Urothelium cell line (cell line): ENCODE measurements at places on chromosomes 2 and 18.

- no peak for DNase-seq
Observed at GRCh38 chr18:28032177-28032576, 144.8 kb downstream of the CDH2 start.

DNA sequence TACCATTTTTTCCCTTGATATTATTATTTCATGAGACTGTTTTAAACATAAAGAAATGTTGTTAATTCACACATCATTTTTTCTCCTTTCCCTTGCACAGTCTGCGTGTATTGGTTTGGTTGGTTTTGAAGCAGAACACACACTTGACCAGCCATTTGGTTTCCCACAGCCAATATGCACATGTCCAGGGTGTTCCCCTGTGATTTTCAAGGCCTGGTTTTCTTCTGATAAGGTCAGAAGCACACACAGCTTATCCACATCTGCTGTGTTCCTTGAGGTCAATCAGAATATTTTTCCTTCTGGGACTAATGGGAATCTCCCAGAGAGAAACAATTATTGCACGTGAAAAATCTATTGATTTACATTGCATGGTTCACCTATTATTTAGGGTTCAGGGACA lies 103.2 kb upstream of the EFEMP1 start:
- no peak for DNase-seq

- DNase-seq = no peak
Observed at GRCh38 chr18:22057908-22058527, 111.4 kb upstream of the GATA6 start.

DNA sequence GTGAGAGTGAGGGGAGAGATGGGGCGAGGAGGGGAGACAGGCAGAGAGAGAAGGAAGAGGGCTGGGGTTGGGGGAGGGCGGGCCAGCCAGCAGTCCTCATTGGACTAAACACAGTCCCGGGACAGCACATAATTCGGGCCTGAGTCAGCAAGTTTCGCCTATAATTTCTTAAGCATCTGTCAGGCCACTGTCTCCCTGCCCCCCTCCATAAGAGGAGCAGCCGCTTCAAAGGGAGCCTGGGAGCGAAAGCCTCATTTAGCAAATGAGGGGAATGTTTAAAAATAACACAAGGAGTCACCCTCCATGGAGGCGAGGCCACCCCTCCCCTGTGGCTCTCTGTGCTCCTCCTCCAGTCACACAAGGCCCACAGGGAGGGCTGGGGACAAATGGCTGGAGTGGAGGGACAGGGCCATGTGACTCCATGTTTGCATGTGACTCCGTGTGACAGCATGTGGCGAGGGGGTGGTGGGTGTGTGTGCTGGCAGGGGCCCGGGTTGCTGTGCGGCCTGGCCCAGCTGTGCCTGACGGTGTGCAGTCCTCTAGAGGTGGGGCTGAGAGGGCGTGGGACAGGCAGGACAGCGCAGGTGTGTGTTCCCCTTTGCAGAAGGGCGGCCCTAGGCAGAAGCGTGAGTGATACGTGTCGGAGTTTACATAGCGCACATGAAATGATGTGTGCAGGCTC lies 162.4 kb downstream of the CELF4 start:
- peak; percentile 79 for DNase-seq

DNA sequence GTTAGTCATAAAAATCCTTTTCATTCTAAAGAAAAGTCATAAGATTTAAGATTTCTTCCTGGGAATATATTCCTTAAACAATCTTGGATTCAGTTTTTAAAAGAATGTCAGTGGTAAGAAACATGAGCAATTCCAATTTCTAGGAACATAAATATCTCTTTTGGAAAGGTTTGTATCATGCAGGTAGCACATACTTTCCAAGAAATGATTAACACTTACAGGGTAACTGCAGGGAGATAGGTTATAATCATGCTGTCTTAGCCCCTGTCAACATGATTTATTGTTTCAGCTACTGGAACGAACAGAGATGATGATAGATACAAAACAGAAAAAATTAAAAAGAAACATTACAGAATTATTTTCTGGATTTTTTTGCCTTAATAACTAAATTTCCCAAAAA lies 1537.7 kb downstream of the LRP1B start:
- DNase-seq = no peak

- peak; percentile 32 for DNase-seq
Observed at GRCh38 chr2:3827673-3828575, 124.5 kb downstream of the DCDC2C start.

GRCh38 chr2:112251271-112251670 lies 3.6 kb downstream of the ZC3H8 start:
- no peak for DNase-seq

- DNase-seq = no peak
Observed at GRCh38 chr2:129113776-129114175, 795.1 kb upstream of the HS6ST1 start.

- DNase-seq = no peak
Observed at GRCh38 chr2:27069436-27069835, 2.0 kb downstream of the OST4 start.

DNA sequence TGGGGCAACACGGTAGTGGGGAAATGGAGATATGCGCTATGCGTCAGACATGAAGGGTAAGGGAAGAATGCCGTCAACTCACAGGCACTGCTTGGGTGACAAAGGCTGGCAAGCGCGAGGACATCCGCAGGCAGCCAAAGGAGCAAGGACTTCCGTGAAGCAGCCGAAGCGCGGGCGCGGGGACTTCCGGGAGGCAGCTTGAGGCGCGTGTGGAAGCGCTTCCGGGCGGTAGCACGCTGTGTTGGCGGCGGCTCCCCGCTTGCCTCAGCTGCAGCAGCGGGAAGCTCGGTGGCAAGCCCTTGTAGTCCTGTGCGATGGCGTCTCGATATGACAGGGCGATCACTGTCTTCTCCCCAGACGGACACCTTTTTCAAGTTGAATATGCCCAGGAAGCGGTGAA lies at the start of gene PSMA8:
TSS of gene PSMA8 (plus strand) at position 218 of the 400 bp plus-strand sequence. CDS start at position 315, 97 bp downstream.
- no peak for DNase-seq

DNA sequence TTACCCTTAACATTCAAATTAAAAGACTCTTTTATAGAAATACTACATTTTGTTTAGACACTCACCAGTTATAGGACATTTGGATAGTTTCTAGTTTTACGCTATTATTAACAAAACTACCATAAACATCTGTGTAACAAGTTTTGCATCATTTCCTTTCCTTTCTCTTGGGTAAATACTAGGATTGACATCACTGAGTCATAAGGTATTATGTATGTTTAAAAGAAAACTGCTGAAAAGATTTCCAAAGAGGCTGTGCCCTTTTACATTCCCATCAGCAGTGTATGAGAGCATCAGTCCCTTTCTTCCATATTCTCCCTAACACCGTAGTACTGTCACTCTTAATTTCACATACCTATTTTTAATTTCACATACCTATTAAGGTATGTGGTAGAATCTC lies 130.6 kb downstream of the USP34 start:
- DNase-seq = no peak

- DNase-seq = no peak
Observed at GRCh38 chr2:144382849-144383248, 137.1 kb downstream of the ZEB2 start.

DNA sequence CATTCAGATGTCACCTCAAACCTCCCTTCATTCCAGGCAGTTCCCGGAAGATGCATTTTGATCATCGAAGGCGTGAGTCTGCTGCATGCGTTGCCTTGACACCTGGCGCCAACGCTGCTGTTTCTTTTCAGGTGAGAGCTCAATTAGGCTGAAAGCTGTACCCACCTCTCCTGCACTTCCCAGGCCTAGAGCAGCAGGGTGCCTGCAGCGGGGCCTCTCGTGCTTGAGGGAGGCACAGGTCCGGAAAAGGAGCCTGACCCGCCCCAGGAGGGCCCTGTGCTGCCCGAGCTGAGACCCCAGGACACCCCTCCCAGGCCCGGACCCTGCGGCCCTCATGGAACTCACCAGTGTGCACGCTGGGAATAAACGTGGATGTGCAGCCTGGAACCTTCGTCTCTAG lies 31.4 kb upstream of the KCNG2 start:
- no peak for DNase-seq

DNA sequence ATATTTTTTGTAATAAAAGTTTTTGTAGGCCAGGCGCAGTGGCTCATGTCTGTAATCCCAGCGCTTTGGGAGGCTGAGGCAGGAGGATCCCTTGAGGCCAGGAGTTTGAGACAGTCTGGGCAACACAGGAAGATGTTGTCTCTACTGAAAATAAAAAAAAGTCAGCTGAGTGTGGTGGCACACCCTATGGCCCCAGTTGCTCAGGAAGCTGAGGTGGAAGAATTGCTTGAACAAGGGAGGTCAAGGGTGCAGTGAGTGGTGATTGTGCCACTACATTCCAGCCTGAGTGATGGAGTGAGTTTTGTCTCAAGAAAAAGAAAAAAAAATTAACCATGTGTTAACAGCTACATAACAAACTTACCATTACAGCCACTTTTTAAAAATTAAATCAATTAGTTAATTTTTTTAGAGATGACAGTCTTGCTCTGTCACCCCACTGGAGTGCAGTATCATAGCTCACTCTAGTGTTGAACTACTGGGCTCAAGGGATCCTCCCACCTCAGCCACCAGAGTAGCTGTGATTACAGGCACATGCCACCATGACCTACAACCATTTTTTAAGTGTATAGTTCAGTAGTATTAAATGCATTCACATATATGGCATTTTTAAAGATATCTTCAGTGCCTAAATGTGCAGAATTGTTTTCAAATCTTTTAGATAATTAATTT lies 67.2 kb upstream of the ACYP2 start:
- no peak for DNase-seq

- no peak for DNase-seq
Observed at GRCh38 chr18:11607906-11608305, 1.5 kb upstream of the SLC35G4 start.

DNA sequence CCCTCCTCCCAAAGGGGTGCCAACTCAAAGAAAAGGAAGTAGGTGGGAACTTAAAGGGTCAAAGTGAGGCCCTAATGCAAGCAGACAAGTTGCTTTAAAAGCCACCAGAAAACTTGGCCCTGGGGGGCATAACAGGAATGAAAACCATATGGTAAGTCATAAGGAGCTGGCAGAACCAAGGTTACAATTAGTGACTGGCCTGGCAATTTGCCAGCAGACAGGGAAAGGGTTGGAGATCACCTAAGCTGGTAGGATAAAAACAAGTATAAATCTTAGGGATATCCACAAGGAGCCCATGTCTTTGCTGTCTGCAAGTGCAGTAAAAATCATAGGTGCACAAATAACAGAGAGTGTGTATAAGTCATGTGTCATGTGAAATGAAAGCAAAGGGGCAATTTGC lies 256.7 kb upstream of the LRRTM4 start:
- no peak for DNase-seq

GRCh38 chr2:23526114-23526513 lies 141.1 kb downstream of the KLHL29 start:
- DNase-seq = no peak

- no peak for DNase-seq
Observed at GRCh38 chr18:28793901-28794300, 617.0 kb upstream of the CDH2 start.

DNA sequence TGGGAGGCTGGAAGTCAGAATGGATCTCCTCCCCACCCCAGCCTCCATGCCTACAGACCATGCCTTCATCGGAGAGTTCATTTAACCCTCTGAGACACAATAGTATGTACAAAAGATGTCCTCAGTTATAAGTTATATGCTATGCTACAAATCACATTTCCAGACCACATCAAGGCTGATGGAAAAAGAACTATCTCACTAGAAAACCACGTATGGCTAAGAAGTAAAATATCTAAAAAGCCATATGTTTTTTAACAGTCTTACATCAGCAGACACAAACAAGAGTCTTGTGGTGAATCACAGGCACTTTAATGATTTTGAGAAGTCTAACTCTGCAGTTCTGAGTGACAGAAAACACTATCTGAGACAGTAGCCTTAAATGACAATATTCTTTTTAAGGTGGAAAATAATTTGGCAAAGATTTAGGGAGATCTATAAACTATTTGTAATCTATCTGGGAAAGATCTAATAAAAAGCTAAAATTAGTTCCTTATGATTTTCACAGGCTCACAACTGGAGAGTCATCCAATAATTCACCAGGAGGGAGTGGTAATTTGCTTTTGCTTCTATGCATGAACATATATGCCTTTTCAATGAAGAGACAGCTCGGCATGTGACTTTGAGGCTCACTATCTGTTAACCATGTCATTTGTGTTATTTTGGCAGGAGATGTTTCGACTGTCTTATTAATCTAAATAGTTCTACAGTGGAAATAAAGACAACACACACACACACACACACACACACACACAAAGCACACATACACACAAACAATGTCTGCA lies 197.5 kb downstream of the IRS1 start:
- no peak for DNase-seq

- no peak for DNase-seq
Observed at GRCh38 chr18:37282386-37283037, 283.1 kb downstream of the CELF4 start.

DNA sequence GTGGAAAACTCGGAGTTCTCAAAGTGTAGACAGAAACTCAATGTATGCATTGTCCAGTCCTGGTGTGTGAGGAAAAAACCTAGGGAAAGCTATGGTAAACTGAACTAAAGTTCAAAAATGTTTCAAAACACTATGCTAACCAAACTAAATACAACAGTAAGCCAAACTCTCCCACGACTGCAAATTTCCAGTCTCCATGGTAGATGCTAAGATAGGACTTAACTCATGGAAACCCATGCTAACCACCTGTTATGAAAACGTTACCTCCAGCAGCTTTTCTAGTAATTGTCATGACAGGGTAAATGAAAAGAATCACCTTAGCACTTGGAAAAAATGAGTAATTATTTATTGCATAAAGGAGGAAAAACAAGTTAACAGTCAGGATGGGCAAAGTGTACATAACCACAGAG lies 135.7 kb upstream of the EPC2 start:
- no peak for DNase-seq

DNA sequence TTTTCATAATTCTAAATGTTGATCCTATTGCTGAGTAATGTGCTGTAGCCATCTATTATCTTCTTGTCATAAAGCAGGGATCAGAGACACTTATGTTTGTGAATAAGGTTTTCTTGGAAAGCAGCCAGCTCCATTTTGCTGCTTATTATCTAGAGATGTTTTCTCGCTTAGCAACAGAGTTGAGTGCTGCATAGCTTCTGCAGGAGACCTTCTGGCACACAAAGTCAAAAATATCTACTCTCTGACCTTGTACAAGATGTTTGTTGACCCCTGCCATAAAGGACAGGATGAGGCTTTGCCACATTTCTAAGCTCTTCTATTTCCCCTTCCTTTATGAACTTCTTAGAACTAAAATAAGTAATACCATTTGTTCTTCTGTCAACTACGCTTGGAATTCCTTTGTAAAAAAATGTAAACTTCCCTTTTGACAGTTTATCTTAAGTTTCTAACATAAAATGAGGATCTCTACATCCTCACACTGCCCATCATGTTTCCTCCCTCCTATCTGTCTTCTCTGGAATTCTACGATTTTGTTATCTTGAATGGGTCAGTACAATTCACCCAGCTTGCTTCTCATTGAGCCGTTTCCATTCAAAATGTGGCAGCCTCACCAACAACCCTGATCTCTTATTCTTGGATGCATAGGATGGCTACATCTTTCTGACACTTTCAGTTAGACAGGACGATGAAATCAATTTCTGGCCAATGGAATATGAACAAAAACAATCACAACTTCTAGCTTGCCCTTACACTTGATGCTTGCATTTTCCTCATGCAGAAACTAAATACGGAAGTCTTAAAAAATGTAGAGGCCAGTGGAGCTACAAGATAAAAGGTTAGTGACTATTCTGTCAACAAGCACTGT lies 1377.0 kb downstream of the SUCLG1 start:
- DNase-seq = peak; percentile 8

- DNase-seq = no peak
Observed at GRCh38 chr2:96697476-96697875, 42.4 kb downstream of the LMAN2L start.
